ENCODE measurements at places on chromosomes 5 and 9.
A peak's percentile ranks its signal among the peaks of the same experiment; 100 is the strongest.

GRCh38 chr5:65924366-65925043 lies 1.9 kb upstream of the ERBIN start:
- DNase-seq = no peak

GRCh38 chr5:93578813-93579691 lies 2.0 kb downstream of the NR2F1-AS1 start:
- no peak for DNase-seq

- DNase-seq = no peak
Measured at GRCh38 chr5:116476897-116477537, 97.6 kb downstream of the SEMA6A start.

GRCh38 chr5:36638056-36638455 lies 31.6 kb downstream of the SLC1A3 start:
- DNase-seq = no peak

DNA sequence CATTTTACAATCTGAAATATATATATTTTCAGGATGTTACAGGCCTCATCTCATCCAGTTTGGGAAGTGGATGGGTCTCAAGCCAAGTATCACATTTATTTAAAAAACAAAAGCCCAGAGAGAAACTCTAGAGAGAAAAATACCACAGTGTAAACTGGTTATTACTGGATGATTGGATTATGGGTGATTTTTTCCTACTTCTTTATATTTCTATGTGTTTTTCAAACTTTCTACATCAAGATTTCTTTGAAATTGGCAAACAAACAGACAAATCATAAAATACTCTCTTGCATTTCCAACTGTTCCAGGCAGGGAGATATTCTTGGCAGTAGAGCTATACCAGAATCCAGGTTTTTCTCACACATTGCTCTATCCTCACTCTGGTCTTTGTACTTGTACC lies 116.0 kb upstream of the SMIM23 start:
- no peak for DNase-seq

GRCh38 chr9:27861887-27862286 lies 288.6 kb upstream of the C9orf72 start:
- no peak for DNase-seq

GRCh38 chr9:121884057-121884541 lies 209.0 kb downstream of the TTLL11 start:
- no peak for DNase-seq

GRCh38 chr5:59656351-59657254 lies 236.9 kb downstream of the PDE4D start:
- peak; percentile 62 for DNase-seq

DNA sequence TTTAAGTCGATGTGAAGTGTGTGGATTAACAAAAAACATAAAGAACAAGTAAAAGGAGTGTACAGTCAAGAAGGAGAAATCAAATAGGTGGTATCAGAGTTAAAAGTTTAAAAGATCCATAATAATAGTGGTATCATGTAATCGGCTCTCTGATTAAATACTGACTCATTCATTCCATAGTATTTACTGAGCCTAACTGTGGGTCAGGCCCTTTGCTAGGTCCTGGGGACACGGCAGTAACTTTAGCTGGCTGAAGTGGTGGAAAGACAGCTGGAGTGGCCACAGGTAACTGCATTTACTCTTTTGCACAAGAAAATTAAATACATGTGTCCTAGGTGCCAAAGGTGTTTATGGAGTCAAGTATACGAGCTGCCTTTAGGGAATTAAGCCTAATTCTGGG lies 124.0 kb downstream of the GNAQ start:
- DNase-seq = no peak

DNA sequence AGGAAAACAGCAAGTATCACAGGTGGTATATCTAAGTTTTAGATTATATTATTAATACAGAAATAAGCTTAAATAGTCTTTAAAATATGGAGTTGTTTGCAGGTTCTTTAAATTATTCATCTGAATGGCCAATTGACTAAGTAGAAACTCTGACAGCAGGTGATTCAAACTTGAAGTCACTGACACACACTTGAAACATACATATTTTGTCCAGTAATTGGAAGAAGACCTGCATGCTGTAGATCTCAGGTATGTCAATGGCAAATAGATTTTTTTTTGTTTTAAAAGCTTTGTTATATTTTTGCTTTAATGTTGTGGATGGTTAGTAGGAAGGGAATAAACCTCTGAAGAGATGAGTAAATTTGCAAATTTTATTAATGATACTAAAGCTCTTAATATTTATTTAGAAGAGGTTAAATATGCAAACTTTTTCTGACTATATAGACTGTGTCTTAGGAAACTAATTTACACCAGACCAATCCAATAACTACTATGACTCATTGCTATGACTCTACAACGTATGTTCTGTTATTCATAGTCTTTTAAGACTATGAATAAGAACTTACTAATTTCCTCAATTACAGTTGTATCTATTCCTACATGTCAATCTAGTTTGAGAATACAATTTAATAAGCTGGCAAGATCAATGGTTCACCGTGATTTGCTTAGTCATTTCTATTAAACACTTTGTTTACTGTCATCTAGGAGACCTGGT lies 53.9 kb upstream of the RORB start:
- no peak for DNase-seq

GRCh38 chr9:110156416-110156815 lies 51.5 kb downstream of the C9orf152 start:
- DNase-seq = no peak

DNA sequence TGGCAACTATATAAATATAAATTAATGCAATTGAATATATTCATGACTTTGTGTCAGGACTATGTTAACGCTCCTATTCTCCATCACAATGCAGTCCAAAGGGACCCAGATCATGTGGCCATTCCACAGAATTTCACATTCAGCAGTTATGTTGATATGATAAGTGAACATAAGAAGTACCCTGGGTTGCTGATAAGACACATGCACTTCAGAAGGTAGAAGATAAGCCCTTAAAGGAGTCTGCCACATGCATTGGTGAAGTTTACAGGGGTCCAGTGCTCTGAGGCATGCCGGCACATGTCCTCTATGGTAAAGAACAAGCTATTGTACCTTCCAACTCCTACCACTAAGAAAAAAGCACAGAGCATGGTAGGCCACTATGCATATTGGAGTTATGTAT lies 76.4 kb downstream of the PHAX start:
- DNase-seq = no peak

DNA sequence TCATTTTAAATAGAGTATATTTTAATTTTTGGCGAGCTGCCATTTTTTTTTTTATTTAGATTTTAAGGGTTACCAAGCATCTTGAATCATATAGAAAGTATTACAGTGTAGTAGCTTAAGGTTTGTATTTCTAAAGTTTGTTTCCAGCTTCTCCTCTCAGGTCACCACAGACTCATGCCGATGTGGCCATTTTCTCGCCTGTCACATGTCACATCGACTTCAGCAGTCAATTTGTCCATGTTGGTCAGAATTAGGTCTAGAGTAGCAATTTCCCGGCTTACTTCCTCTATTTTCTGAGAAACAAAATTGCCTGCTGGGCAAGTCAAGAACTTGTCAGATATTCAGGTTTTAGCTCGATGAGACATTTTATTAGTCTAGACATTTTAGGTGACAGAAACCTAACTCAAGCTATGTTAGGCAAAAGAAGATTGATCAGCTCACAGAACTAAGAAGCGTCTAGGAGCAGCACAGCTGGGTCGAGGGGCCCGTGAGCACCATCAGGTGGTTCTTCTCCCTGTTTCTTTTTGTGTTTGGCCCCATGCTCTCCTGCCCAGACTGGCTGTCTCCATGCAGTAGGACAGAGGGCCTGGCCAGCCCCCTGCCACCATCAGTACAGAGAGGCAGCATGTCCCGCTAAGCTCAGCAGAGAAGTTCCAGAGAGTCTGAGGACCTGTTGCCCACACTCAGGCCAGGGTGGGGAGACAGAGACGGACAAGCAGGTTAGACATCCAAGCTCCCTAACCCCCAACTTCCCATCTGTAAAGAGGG lies 48.4 kb upstream of the AFAP1L1 start:
- peak; percentile 75 for DNase-seq

DNA sequence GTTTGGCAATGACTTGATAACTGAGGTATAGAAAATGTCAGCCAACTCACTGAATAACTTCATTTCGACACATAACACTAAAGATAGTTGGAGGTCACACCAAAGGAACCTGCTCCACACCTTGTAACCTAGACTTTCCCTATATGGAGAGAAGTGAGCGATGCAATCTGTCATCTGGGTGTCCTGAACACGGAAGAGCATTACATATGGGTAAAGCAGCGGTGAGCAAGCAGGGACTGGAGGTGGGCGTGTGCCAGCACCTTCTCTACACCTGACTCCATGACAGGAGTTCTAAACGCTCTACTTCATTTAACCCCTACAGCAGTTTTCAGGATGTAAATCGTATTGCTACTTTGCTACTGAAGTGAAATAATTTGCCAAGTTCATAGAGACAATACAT lies 152.8 kb downstream of the SLC12A2 start:
- DNase-seq = no peak

- no peak for DNase-seq
Measured at GRCh38 chr9:28260330-28260729, 687.0 kb upstream of the C9orf72 start.

DNA sequence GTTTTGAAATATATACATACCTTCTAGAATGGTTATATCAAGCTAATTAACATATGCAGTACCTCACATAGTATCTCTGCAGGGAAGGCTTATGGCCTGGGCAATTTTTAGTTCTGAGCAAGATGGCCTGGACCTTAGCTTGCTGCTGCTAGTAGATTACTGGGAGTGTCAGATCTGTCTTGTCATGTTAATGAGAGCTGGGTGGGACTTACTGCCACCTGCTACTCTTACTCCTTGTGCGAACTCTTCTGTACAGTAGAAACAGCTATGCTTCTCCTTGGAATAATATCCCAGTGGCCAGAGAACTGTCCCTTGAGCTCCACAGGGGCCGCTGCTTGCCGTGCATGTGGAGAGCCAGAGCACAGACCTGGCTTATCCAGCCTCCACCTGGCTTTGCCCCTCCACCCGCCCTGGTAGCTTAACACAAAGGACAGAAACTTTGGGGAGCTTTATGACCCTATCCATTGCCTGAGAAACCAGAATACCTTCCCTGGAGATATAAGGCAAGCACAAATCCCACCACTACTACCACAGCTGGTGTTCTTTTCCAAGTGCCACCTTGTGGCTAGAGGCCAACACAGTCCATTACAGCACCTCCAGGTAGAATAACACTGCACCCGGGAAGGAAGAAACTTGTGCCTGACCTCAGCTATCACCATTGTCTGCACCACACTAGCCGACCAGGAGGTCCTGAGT lies 74.4 kb upstream of the RUSC2 start:
- no peak for DNase-seq

DNA sequence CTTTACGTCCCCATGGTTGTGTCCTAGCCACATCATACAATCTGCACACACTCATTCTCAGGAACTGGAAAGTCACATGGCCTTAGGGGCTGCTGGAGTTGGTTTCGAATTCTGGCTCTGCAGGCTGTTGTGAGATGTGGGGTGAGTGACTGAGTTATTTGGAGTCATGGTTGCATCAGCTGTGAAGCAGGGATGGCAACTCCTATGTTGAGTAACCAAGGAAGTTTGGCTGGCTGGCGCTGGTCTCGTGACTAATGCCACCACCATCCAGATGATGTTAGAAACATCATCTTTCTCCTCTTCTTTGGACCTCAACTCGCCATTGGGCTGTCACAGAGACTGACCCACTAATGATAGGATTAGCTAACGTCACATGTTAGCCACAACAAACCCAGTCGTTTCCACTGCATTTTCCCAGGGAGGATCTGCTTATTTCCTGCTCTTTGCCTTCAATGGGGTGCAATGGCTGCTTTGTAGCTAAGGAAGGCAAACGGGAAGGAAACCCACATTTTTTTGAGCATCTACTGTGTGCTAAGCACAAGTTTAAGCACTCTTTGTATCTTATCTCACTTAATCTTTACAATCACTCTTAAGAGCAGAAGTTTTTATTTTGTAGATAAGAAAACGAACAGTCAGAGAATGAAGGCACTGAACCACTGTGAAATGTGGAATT lies 78.1 kb upstream of the UBTD2 start:
- DNase-seq = no peak

DNA sequence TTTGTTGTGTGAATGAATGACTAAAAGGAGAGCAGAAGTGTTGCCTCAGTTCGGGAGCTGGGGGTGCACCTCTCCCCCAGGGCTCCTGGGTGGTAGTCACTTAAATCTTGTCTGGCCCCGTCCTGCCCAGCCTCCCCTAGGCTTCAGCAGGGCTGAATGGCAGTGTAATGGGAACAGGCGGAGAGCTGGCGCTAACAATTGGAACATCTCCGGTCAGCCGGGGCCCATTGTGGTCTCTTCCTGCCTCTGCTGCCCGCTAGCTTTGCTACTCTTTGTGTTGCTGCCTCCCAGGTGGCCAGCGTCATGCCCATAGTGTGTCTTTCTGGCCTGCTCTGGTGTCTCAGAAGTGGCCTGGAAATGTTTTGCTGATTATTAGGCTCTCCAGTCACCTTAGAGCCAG lies 62.3 kb downstream of the RGS3 start:
- DNase-seq = no peak

DNA sequence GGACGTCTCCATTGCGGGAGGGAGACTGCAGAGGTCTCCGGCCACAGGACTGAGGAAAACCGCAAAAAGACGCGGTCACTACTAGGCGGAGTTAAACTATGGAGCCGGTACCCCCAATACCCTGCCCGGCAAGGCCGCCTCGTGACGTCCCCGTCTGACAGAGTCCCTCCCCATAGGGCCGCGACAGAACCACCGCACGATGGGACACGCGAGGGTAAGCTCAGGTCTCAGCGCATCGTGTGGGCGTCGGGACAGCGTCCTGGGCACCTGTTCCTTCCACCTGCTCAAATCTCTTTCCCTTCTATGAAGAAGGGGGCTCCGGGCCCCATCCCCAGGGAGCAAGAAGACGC lies 35.2 kb upstream of the GLDC start:
- peak; percentile 78 for DNase-seq

- DNase-seq = no peak
Measured at GRCh38 chr9:4292781-4293180, 7.1 kb downstream of the GLIS3 start.

GRCh38 chr5:60332244-60333004 lies 367.5 kb downstream of the DEPDC1B start:
- no peak for DNase-seq

DNA sequence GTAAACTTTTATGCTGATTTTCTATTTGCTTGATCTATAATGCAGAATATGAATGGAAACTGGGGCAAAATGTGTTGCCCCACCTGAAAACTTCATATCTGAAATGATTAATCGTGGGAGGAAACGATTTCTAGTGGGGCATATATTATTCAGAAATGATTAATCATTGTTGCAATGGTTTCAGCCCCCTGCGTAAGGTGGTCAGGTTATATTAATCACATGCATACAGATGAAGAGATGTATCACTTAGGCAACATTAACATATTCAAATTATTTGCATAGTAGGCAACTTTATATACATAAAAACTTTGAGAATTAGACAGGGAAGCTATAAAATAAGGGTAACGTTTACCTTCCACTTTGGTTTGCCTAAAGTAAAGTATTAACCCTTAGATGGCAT lies 49.8 kb downstream of the LSM11 start:
- no peak for DNase-seq

- no peak for DNase-seq
Measured at GRCh38 chr9:96491079-96491879, 41.3 kb downstream of the HABP4 start.

DNA sequence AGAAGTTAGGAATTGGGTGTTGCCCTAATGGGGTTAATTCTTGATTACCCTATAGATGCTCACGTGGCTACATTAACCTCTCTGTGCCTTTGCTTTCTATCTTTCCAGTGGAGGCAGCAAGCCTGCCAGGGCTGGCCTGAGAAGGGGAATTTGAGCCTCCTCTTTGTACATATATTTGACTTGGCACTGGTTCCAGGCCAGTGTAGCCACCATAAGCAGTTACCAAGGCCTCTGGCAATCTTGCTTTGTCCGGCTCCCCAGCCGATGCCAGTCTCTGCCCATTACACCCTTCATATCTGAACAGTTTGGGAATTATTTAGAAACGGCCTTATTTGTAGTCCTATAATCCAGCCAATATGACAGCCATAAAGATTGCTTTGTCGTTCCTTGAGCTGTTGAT lies 58.6 kb upstream of the PPARGC1B start:
- no peak for DNase-seq
